ENCODE measurements at places on chromosomes 2 and 18.

GRCh38 chr2:10372203-10372861 lies 69.6 kb downstream of the HPCAL1 start:
- DNase-seq: no peak

DNA sequence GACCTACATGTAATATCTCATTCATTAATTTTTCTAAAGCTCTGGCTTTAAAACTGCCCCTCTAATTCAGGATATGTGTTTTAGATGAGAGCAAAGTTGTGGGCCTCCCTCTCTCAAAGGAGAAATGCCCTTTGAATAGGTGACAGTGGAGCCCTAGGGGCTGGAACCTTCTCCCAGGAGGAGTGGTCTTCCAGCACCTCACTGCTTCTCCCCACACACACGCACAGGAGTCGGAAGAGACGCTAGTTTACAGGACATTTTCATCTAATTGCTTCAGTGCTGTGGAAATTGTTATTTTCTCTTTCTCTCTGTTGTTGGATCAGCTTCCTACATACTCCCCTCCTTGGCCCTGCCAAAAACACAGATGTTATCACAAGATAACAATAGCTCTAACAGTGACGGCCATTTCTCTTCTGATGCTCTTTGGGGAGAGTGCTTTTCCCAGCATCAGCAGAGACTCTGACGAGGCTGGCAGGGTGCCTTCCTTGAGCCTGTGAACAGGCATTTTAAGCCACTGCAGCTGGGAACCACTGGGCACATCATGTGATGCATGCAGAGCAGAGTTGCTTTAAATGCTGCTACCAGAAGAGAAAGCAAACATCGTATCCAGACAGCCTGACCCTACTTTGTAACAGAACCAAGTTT lies 209.4 kb upstream of the SP5 start:
- DNase-seq: no peak

- no peak for DNase-seq
Measured at GRCh38 chr2:105460048-105460732, 61.3 kb upstream of the FHL2 start.

- no peak for DNase-seq
Measured at GRCh38 chr2:175964195-175964594, 37.9 kb downstream of the LNPK start.

DNA sequence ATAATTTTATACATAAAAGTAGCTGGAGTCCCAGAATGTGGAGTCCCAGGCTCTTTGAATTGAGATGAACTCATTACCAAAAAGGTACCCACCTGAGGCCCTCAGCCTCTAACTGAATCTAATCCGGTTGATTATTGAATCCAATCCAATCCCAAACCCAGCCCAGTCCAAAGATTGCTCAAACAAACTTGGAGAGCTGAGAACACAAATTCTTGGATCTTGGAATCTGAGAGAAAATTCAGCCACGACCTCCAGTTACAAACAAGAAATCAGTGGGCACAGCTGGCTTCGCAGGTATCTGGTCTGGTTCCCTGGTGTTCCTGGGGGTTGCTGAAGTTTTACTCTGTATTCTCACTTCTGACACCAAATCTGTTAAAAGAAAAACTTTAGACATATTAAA lies 28.4 kb upstream of the RHOB start:
- no peak for DNase-seq

GRCh38 chr2:163723881-163724280 lies 11.9 kb downstream of the FIGN start:
- no peak for DNase-seq

DNA sequence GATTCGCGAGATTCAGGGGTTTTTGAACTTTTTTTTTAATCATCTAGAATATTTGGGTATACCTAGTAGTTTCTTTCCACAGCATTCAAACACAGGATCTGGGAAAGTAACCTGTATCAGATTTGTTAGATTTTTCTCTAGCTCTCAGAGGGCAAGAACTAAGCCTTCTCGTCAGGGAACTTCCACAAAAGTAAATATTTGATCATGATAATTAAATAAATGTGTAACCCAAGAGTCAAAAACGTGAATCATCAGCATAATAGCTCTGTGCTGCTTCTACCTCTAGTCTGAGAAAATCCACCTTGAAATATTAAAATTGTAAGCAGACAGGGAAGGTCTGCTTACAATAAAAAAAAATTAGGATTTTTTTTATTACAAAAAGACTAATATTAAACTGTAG lies 225.7 kb upstream of the SPOPL start:
- no peak for DNase-seq

GRCh38 chr18:77439888-77440287 lies 190.2 kb downstream of the GALR1 start:
- no peak for DNase-seq

DNA sequence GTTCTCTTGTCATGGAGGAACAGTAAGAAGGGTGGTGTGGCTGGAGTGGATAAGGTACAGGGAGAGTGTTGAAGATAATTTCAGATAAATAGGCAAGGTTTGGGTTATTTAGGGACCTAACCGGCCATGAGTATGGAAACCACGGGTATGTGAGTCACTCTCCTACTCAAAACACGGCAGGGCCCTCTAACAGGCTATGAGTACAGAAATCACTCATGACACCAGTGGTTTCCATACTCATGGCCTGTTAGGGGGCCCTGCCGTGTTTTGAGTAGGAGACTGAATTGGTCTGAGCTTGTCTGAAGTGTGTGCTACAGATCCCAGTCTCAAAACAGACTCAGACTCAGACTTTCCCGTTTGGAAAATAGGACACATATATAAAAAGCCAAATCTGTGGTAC lies 428.4 kb upstream of the HNMT start:
- no peak for DNase-seq

DNA sequence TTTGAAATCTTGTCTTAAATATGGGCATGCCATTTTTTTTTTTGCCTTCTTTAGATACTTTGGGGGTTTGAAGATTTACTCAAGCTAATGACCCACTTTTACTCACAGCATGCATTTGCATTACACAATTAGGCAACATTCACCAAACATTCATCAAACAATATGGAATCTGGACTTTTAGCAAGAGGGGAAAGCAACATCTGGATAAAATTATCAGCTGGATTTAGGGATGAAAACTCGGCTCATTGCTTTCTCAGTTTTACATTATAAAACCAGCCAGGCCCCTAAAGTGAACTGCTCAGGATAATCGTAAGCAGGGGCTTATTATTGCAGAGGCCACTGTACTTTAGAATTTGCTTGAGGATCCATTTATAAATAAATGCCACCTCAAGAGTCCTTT lies 44.7 kb downstream of the SOX11 start:
- no peak for DNase-seq

GRCh38 chr2:55033076-55033742 lies 17.0 kb downstream of the RTN4 start:
- no peak for DNase-seq

- DNase-seq: no peak
Measured at GRCh38 chr18:47174545-47175116, 1.5 kb downstream of the IER3IP1 start.

GRCh38 chr2:123207245-123207644 lies 817.8 kb upstream of the CNTNAP5 start:
- DNase-seq: no peak

GRCh38 chr2:136492901-136493300 lies 272.4 kb upstream of the THSD7B start:
- DNase-seq: no peak

DNA sequence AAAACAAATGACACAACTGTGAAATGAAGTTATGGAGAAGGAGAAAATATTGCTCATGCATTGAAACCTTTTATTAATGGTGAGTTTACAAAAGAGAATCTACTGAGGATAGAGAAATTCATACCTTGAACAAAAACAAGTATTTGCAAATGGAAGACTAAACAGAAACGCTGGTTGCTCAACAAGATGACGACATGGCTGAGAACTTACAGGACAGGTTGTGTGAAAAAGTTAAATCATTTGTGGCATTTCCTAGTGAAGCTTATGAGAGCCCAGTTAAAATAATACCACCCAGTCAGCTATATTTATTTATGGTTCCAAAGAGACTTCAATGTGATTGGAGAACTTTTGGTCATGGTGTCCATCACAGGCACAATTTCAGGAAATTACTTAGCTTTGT lies 148.6 kb upstream of the PKDCC start:
- DNase-seq: no peak

GRCh38 chr2:64899081-64899865 lies 89.9 kb upstream of the SLC1A4 start:
- no peak for DNase-seq

DNA sequence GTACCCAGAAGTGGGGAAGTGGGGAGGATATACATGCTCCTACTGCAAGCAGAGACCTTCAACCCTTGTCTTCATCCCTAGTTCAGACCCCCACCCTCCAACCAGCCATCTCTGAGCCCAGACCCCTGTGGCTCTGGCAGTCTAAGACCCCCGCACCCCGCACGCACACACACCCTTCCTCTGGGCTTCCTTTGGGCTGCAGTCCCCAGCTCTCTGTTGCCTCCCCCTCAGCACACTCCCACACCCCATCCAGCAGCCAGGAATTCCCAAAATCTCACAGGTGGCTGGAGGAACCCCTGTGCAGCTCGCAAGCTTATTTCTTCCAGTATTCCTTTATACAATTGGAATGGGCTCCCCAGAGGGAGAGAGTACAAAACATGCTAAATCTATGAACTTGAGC lies 13.9 kb upstream of the GYPC start:
- DNase-seq: no peak

GRCh38 chr2:15730545-15731212 lies 139.0 kb downstream of the DDX1 start:
- peak; percentile 60 for DNase-seq

DNA sequence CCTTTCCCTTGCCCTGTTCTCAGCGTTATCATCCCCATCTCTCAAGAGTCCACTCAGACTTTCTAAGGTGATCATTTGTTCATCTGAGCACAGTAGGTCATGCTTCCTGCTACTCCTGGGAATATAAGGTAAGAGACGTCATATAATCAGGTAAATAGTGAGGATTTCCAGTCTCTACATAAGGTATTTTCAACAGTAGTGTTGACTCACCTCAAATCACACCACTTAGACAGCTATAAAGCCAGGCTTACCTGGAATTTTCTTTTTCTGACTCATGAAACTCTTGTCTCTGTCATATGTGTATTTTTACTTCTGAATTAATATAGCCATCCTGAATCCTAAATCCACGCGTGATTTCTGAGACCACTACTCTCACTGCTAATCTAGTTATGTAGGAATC lies 443.2 kb downstream of the ARHGAP15 start:
- no peak for DNase-seq

DNA sequence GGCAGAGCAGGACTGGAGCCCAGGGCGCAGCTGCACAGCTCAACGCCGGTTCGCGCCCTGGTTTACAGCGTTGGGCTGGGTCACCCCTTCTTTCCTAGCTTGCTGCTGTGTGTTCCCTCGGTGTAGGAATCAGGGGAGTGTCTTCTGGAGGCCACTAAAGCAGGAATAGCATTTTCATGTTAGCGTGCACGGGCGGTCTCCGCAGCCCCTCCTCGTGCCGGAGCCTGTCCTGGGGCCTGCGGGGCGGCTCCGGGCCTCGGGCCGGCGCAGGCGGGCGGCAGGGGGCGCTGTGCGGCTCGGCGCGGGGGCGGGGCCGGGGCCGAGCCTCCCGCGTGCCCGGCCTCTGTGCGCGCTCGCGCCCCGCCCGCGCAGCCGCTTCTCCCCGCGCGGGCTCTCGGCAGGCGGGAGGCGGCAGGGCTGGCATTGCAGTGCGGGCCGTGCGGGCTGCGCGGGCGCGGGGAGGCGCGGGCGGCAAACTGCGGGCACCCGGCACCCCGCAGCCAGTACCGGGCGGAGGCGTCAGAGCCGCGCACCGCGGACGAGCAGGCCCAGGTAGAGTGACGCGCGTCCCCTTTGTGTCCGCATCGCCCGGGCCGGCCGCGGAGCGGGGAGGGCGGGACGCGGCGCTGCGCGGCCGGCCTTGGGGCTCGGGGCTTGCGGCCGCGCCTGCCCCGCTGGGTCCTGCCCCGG lies at the start of gene RNF144A:
TSS of gene RNF144A (plus strand) at position 342 of the 690 bp plus-strand sequence. CDS start 79,515 bp downstream, outside the sequence.
- DNase-seq: peak; percentile 15

DNA sequence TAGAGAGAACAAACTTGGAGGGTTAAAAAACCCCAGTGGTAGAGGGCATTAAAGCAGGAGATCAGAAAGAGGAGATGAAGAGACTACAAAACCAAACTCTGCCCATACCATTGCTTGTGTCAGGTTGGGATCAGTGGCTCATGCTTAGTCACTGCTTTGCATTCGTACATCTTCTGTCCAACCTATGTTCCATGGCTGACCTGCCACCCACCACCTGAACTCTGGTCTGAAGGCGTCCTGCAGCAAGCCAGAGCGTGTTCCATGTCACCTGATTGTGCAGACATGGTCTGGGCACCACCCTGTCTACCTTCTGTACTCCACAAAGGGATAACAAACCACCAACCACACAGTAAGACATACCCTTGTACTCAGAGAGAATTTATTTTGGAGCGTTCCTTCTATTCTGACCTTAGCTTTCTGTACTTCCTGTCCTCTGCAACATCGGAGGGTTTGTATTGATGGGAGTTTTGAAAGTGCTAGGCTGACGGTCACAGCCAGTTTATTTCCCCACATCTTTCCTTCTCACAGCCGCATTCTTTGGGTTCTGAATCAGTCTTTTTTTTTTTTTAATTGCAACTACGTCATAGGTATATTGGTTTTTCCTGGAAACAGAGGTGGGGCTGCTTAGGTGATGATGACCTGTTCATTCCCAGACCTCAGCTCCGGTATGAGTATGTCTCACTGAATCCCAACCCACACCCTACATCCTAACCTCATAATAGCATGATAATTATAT lies 88.3 kb downstream of the SOWAHC start:
- no peak for DNase-seq

DNA sequence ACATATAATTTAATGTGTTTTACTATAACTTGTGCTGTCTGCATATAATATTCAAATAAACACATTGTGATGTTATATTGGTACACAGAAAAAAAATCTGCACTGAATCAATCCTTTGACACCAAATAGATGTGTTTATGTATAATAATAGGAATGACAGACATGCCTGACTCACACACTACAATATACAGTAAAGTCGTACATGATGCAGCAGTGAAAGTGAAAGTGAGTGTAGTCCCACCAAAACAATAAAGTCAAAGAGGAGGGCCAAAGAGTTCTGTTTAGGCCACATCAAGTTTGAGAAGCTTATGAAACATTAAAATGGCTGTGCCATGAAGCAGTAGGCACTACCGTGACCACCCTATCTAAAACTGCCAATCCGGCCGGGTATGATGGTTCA lies 8.2 kb upstream of the RBM44 start:
- no peak for DNase-seq

DNA sequence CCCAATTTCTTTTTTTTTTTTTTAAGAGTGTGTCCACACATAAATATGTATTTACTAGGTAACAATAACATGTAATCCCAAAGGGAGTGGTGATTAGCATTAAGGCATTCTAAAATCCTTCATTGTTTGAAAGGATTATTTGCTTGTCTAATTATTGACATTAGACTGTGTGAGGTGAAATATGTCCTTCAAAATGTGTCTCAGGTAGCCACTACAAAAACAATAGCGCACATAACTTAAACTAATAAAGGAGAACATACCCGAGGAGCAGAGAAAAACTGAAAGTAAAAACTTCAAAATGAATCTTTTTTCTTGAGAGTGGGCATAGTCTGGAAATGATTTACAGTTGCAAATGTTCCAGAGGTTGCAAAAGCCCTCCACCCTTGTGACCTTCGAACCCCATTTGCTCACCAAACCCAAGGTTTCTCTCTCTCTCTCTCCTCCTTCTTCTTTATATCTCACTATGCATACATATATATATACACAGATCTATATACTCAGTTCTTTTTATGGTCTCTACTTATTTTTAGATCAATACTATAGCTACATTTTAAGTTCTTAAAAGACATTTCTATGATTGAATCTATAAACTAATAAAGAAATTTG lies 24.4 kb upstream of the FRZB start:
- DNase-seq: peak; percentile 78
